ENCODE measurements at places on chromosomes 5 and 9.

- DNase-seq, result no peak
Observed at GRCh38 chr9:115038178-115038577, 79.8 kb downstream of the TNC start.

GRCh38 chr5:169417676-169418075 lies 116.7 kb upstream of the SLIT3 start:
- no peak for DNase-seq

DNA sequence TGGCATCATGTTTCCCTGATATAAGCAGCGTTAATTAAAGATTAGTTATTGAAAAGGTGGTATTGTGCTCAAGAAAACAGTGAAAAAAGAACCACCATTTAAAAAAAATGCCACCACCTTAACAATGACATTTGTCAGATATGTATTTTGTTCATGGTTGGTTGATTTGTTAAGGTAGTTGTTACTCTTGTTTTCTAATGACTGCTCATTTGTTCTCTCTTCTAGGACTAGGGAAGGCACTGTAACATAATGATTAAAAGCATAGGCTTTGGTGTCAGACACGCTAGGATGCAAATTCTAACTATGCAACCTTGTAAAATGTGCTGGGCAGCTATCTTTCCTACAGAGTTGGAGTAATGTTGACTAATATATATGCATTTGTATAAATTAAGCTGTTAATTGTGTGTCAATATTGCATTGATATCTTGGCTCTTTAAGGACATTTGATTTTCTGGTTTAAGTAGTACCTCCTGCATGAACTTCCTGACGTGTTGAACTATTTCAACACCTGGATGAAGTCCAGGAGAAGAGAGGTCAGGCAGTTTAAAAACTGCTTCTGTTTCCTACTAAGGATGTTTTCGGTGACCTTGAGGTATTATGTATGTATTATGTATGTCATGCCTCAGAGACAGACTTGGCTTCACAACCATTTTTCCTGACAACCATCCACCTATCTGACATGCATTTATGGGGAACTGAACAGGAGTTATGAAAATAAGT lies 77.8 kb downstream of the MUSK start:
- DNase-seq, result no peak

- no peak for DNase-seq
Observed at GRCh38 chr5:170312301-170312595, 14.7 kb upstream of the LCP2 start.

GRCh38 chr9:13823026-13823425 lies 490.9 kb downstream of the NFIB start:
- DNase-seq, result no peak

GRCh38 chr5:56200971-56201666 lies 32.0 kb downstream of the ANKRD55 start:
- DNase-seq, result no peak

DNA sequence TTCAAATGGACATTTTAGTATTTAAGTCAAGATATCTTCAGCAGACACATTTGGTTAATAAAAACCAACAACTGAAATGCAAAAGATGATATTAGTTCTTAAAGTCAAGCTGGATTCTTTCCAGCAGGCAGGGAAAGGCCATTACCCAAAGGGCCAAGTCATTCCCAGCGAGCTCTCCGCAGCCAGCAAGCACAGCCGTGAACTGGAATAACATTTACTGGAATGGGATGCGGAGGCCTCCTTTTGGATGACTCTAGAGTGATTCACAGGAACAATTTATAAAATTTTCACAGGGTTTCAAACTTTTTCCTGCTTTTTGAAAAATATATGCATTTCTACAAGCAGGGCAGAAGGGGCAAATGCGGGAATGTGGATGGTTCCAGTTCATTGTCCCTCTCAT lies 76.6 kb upstream of the DAB2 start:
- DNase-seq, result no peak

- DNase-seq, result no peak
Observed at GRCh38 chr9:73680831-73681230, 529.2 kb downstream of the ANXA1 start.

DNA sequence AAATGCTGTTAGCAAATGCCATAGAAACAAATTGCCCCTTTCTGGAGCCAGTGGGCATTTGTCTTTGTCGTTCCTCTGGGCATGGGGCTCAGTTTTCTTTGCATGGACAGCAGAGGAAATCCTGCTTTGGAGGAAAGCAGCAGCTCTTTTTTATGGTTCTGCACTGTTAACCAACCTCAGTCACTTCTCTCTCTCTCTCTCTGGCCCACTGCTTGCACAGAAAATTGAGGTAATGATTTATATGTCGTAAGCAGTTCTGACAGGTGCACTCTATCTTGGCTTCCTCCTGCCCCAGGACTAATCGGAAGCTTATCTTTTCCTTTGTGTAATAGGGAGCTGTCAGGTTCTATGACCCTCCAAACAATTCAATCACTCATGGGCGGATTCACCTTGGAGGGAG lies 159.6 kb upstream of the GPR151 start:
- no peak for DNase-seq

DNA sequence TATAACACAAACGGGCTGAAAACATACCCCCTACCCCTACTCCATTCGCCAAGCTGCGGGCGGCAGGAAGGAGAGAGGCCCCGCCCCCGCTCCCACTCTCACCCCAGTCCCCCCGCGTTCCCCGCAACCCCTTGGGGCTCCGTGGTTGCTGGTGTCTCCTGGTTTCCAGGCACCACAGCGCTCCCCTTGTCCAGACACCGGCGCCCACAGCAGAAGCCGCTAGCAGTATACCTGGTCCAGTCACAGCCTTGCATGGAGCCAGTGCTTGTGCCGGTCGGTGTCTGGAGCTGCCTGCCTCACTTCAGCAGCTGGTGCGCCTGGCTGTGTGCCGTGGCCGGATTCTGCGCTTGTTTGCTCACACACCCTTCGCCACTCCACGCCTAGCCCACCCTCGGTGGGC lies 240.5 kb upstream of the DAB2 start:
- no peak for DNase-seq

GRCh38 chr9:89339807-89340206 lies 21.5 kb downstream of the SECISBP2 start:
- no peak for DNase-seq

- DNase-seq, result no peak
Observed at GRCh38 chr5:113489299-113489698, 1.0 kb upstream of the MCC start.

DNA sequence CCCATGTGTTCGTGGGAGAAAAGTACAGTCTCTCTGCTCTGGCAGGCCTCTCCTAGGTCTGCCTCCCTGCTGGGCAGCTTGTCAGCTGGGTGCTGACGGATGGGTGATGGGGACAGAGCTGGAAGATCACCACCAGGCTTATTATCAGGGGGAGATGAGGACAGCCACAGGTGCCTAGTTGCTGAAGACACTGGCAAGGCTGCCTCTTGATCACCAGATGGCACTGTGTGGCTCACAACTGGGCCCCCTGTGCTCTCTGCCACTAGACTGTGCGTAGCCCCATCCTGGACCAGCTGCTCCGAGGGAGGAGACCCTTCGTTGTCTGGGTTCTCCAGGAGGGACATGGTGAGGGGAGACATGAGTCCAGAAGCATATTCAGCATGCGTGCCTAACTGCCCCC lies 73.0 kb downstream of the KIF24 start:
- no peak for DNase-seq

DNA sequence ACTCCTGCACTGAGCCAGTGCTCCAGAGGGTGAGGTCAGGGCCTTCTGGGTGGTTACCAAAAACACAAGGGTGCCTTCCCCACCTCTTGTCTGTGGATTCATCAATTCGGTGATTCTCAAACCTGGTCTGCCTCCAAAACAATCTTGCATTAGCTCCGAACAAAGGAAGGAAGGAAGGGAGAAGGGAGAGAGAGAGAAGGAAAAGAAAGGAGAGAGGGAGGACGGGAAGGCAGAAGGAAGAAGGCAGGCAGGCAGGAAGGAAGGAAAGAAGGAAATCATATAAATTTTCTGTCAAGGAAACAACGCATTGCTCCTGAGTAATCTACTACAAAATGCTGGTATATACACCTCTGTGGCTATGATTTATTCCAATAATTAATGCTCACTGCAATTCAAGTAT lies 39.3 kb downstream of the MYO10 start:
- DNase-seq, result no peak

DNA sequence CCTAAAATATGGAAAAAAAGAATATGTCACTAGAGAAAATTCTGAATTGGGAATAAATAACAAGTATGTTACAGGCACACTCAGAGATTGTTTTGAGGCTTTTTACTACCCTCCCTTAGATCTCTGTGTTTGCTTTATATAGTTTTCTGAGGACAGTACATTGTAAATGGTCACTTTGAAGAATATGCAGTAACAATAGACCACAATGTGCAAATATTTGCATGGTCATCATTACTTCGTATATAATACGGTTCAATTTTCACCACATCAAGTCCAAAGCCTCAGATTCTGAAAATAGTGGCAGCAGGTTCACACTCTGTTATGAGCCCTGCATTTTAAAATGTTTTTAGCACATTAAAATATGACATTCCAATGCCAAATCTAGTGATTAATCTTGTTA lies 238.6 kb downstream of the ADAMTS6 start:
- no peak for DNase-seq

- no peak for DNase-seq
Observed at GRCh38 chr5:102959055-102959454, 160.9 kb downstream of the GIN1 start.

GRCh38 chr5:32143617-32144377 lies 30.3 kb downstream of the GOLPH3 start:
- no peak for DNase-seq

GRCh38 chr9:128068386-128069205 lies 564 bp downstream of the SLC25A25 start:
- peak; percentile 61 for DNase-seq

- no peak for DNase-seq
Observed at GRCh38 chr5:141734501-141735229, 52.6 kb upstream of the ARAP3 start.

DNA sequence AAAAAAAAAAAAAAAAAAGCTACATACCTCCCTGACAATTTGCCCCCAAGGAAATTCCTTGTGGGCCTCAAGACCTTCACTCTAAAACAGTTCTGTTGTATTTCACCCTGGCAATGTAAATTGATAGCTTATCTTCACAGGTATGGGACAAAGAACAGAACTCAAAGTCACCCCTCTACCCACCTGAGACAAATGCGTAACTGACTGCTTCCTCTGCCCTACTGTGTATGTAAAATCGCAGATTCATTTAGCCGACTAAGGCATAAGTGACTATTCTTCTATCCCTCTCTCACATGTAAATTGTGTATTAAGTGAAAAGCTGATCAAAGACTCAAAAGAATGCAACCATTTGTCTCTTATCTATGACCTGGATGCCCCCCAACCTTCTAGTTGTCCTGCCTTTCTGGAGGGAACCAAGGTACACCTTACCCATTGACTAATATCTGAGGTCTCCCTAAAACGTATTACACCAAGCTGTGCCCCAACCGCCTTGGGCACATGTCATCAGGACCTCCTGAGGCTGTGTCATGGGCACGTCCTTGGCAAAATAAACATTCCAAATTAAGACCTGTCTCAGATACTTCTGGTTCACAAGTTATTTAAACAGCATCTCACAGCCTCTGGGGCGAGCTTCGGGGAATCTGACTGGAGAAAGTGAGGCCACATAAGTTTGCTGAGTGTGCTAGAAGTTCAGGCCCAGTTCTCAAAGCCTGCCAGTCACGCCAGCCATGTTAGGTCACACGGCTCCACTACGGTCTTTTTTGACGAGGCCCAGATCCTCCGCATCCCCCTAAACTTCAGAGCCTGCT lies 954 bp downstream of the TBCA start:
- no peak for DNase-seq

GRCh38 chr5:9386945-9387344 lies 158.9 kb downstream of the SEMA5A start:
- DNase-seq, result no peak

DNA sequence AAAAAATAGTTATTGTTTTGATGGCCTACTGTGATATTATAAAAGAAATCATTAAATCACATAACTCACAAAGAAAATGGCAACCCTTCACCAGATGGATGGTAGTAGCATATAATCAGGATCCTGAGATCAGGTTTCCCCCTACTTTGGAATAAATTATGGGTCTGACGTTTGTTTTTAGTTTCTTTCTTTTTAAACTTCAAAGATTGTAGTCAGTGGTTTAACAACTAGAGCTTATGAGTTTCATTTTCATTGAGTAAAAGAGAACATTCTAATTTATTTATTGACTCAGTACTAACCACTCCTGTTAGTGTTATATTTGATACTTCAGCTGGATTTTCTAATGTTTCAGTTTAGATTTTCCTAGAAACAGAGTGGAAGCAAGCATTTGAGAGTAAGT lies 218.0 kb upstream of the PCSK5 start:
- no peak for DNase-seq

- no peak for DNase-seq
Observed at GRCh38 chr9:79799691-79800335, 228.0 kb downstream of the TLE4 start.

DNA sequence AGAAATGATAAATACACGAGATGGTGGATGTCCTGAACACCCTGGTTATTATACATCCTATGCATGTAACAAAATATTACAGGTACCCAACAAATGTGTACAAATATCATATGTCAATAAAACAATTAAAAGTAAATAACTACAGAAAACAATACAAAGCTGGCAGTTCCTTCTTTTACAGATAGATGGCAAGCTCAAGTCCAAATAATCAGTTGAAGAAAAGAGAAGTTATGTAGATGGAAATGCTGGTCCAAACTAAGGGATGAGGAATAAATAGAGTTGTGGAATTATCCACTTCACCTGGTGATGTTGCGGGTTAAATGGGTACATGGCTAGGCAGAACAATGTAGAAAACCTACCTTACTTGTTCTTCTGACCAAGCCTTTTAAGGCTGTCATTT lies 79.4 kb downstream of the PALM2AKAP2 start:
- no peak for DNase-seq
